ENCODE measurements at places on chromosomes 2 and 18.

GRCh38 chr2:194363295-194363694 lies 1293.7 kb upstream of the SLC39A10 start:
- H3K27ac ChIP-seq = no peak overlapping the region
- H3K36me3 ChIP-seq = no peaks in the 10 kb centered on the region
- H3K4me3 ChIP-seq = no peak overlapping the region
- no peak for DNase-seq

GRCh38 chr2:136005462-136006196 lies 20.2 kb upstream of the DARS1 start:
- DNase-seq = no peak
- H3K27me3 ChIP-seq = no peaks in the 10 kb centered on the region
- H3K4me1 ChIP-seq = peaks cover 3% of the 10 kb centered on the region
- no peaks in the 10 kb centered on the region for H3K36me3 ChIP-seq
- H3K27ac ChIP-seq = no peak overlapping the region

- no peaks in the 10 kb centered on the region for H3K36me3 ChIP-seq
- no peak overlapping the region for H3K4me3 ChIP-seq
- DNase-seq = no peak
- H3K4me1 ChIP-seq = no peaks in the 10 kb centered on the region
- H3K27me3 ChIP-seq = no peaks in the 10 kb centered on the region
Observed at GRCh38 chr2:36708041-36708741, 11.7 kb downstream of the VIT start.

- H3K36me3 ChIP-seq = no peaks in the 10 kb centered on the region
- DNase-seq = no peak
- no peak overlapping the region for H3K27ac ChIP-seq
- no peaks in the 10 kb centered on the region for H3K4me1 ChIP-seq
- no peaks in the 10 kb centered on the region for H3K27me3 ChIP-seq
Observed at GRCh38 chr2:138237667-138238384, 263.7 kb upstream of the SPOPL start.

GRCh38 chr2:42072349-42073118 lies 24.7 kb downstream of the PKDCC start:
- H3K36me3 ChIP-seq = no peaks in the 10 kb centered on the region
- peaks cover 35% of the 10 kb centered on the region for H3K4me1 ChIP-seq
- H3K4me3 ChIP-seq = no peak overlapping the region
- DNase-seq = peak; percentile 82

- no peaks in the 10 kb centered on the region for H3K36me3 ChIP-seq
- H3K27ac ChIP-seq = no peak overlapping the region
- DNase-seq = peak; percentile 12
- no peaks in the 10 kb centered on the region for H3K27me3 ChIP-seq
- H3K4me3 ChIP-seq = no peak overlapping the region
Observed at GRCh38 chr2:10267036-10267435, 35.7 kb upstream of the HPCAL1 start.

- H3K36me3 ChIP-seq = no peaks in the 10 kb centered on the region
- H3K27me3 ChIP-seq = no peaks in the 10 kb centered on the region
- no peak overlapping the region for H3K27ac ChIP-seq
- DNase-seq = no peak
- no peaks in the 10 kb centered on the region for H3K4me1 ChIP-seq
Observed at GRCh38 chr2:124810132-124810531, 785.0 kb downstream of the CNTNAP5 start.

- no peaks in the 10 kb centered on the region for H3K4me1 ChIP-seq
- no peak overlapping the region for H3K4me3 ChIP-seq
- H3K36me3 ChIP-seq = no peaks in the 10 kb centered on the region
Observed at GRCh38 chr2:22003270-22003669, 879.5 kb downstream of the TDRD15 start.

GRCh38 chr2:206572725-206573124 lies 69.6 kb upstream of the FAM237A start:
- H3K27ac ChIP-seq = no peak overlapping the region
- no peaks in the 10 kb centered on the region for H3K36me3 ChIP-seq
- no peak for DNase-seq
- H3K4me1 ChIP-seq = no peaks in the 10 kb centered on the region
- H3K27me3 ChIP-seq = no peaks in the 10 kb centered on the region
- no peak overlapping the region for H3K4me3 ChIP-seq

DNA sequence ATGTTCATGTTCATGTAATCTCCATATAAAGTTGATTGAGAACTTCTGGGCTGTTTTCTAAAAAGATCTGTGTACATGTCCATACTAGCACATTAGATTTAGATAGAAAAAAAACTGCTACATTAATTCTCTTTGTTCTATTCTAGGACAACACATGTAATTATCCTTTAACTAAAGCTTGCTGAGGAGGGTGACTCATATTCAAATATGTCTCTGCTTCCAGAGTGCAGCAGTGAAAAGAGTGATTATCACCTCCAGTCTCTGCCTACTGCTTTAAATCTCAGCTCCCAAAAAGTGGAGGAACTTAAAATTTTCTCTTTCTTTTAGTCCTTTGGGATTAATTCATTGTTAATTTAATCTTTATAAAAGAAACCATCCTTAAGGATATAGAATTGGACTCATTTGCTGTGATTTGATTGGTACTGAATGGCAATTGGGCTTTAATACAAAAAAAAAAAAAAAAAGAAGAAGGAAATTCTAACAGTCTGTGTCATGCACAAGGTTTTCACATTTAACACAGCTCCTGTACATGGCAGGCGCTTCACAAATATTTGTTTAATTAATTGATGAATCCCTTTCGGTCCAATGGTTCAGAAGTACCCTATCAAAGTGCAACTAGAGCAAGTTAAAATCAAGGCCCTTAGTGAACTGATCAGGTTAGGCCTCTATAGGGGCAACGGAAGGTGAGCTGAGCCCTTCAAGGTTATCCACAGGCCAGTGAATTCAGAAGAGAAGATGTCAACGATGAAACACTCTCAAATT lies 214.0 kb upstream of the KCNJ3 start:
- H3K36me3 ChIP-seq = no peaks in the 10 kb centered on the region
- no peak overlapping the region for H3K4me3 ChIP-seq
- H3K27me3 ChIP-seq = no peaks in the 10 kb centered on the region
- no peak overlapping the region for H3K27ac ChIP-seq

GRCh38 chr18:46423226-46423805 lies 233.7 kb downstream of the LOXHD1 start:
- peaks cover 46% of the 10 kb centered on the region for H3K4me1 ChIP-seq
- H3K27ac ChIP-seq = no peak overlapping the region
- no peak overlapping the region for H3K4me3 ChIP-seq
- no peaks in the 10 kb centered on the region for H3K27me3 ChIP-seq

GRCh38 chr18:13463526-13464210 lies 245.1 kb downstream of the LDLRAD4 start:
- peaks cover 11% of the 10 kb centered on the region for H3K4me1 ChIP-seq
- H3K27ac ChIP-seq = no peak overlapping the region

DNA sequence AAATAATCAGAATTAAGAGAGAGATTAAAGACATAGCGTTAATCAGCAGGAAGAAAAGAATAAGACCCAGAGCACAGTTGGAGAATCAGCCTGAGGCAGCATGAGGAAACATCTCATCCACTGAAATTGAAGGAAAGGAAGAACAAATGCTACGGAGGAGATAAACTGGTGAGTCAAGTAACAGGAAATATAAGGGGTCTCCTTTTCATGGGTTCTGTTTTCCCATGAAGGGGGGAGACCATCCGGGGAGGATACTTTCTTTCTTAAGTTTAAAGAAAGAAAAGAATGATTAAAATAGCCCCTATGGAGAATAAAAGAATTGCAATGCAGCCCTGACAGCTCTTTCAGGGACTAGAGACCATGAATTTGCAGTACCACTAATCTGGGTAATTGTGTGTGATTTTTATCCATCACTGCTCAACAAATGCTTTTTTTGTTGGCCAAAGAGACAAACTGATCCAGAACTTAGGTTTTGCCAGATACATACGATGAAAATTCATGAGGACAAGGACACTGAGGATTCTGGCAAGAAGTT lies 17.7 kb downstream of the ROCK2 start:
- H3K27ac ChIP-seq = no peak overlapping the region
- DNase-seq = no peak
- H3K36me3 ChIP-seq = no peaks in the 10 kb centered on the region

- H3K4me1 ChIP-seq = no peaks in the 10 kb centered on the region
- no peaks in the 10 kb centered on the region for H3K36me3 ChIP-seq
- no peak for DNase-seq
- H3K4me3 ChIP-seq = no peak overlapping the region
Observed at GRCh38 chr2:40546439-40547191, 94.7 kb upstream of the SLC8A1 start.

DNA sequence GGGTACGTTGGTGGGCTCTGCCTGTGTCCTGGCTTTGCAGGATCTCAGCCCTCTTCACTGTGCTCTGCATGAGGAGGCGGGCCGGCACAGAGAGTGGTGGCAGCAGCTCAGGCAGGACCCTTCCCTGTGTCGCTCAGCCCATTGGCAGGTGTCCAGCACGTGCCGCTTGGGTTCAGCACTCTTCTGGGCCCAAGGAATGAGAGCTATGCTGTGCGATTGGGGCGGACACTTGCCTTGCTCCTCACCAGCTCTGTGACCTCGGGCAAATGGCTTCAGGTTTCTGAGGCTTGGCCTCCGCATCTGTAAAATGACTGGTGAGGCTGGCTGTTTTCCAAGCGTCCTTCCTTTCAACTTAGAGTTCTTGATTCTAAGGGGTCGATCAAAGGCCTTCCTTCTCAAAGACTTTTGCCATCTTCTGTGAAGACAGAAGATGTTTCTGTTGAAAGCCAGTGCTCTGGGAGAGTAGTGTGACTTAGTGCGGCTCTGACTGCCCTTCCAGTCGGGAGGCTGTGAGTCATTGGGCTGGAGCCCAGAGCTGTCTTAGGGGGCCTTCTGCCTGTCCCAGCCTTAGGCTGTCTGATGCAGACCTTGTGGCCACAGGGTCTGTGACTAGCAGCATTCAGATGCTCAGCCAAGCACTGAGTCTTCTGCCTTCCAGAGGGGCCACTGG lies 35.6 kb downstream of the GLI2 start:
- peak; percentile 76 for DNase-seq
- H3K27me3 ChIP-seq = no peaks in the 10 kb centered on the region
- no peak overlapping the region for H3K4me3 ChIP-seq
- no peaks in the 10 kb centered on the region for H3K36me3 ChIP-seq
